Stimulated activated CD4-positive, alpha-beta T cell treated with anti-CD3 and anti-CD28 coated beads, Interleukin-2, amount 100 ng/mL, for 4 hours (primary cell): ENCODE measurements at places on chromosomes 4 and X.

DNA sequence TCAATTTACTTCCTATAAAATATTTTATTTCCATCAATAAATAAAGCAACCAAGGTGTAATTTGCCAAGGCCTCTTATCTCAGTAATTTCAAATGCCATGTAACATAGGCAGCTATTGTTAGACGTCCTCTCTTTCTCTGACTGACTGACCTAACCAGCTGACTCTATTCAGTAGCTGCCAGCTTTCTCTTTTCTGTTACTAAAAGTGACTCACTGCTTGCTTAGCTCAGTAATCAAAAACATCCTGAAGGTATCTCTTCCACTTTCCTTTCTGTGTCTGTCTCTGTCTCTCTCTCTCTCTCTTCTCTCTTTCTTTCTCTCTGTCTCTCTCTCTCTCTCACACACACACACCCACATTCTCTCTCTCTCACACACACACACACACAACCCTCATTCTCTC lies 134.2 kb downstream of the SPOCK3 start:
- DNase-seq, result no peak

GRCh38 chrX:21756785-21757529 lies 959 bp downstream of the SMPX start:
- no peak for DNase-seq

DNA sequence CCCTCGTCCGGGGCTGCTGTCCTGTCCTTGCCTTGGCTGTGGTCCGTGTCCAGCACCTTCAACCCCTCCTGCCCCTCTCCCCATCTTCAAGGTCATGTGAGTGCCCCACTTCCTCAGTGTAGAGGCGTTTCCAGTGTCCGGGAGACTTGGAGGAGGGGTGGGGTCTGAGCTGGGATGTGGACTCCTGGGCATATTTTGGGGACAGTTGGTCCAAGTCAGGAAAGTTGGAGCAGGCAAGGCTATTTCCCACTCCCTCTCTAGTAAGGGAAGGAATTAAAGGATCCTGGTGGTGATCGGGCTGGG lies 3.0 kb downstream of the PCGF3 start:
- no peak for DNase-seq

DNA sequence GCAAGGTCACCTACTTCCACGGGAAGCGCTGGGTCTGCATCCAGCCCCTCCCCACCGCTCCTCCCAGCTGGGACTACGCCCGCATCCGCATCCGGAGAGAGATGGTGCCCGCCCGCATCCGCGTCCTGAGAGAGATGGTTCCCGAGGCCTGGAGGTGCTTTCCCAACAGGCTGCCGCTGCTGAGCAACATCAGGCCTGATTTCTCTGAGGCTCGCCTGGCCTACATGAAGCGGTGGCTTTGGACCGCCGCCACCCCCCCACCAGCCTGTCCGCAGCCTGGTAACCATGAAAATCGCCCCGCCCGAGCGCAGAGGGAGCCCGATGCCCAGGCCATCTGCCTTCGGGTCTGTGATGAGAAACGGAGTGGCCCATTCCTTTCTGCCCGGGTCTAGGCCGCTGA lies 18.1 kb downstream of the CLTRN start:
- no peak for DNase-seq

DNA sequence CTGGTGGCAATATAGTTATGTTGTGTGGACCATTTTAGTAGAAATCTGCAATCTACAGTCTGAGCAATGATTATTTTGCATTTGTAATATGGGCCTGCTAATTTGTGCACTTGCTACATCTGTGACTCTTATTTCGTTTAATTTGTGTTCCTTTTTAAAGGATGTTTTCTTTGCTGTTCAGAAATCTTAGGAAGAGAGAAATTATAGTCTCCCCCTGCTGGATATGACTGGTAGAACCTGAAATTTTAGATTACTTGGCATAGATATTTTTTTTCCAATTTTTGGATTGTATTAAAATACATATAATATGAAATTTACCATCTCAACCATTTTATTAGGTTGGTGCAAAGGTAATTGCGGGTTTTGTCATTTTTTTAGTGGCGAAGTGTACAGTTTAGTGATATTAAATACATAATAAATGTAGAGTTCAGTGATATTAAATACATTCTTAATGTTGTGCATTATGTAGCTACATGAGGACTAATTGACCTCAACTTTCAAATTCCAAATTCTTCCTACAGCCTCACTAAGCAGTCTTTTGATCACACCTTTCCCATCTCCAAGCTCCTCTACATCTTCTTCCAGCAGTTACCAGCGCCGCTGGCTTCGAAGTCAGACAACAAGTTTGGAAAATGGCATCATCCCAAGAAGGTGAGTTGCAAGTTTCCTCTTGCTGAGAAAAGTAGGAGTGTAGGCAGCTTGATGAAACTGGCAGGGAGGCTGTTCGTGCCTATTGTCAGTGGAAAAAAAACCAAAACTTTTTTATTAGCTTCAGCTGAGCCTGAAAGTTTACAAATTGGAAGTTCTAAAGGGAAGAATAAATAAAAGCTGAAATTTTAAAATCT lies 82.2 kb downstream of the FNIP2 start:
- DNase-seq, result no peak

DNA sequence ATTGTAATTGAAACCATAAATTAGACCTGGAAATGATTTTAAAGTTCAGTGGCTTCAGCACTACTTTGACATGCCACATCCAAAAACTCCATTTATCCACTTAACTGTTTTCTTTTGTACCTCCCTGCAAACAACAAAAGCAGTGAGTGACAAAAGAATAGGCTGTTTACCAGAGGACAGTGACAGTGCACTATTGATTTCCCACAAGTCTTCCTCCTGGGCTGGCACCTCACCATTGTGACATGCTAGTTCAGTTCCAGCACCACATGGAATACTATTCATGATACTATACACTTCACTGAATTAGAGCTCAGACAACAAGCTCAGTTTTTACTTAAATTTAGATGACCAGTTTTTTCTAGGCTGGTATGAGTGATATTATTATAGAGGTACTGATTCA lies 29.3 kb downstream of the MOSPD2 start:
- DNase-seq, result no peak

- peak; percentile 26 for DNase-seq
These were observed 47.8 kb upstream of the HSD17B10 start for GRCh38 chrX:53481816-53482465.

GRCh38 chr4:141711211-141711610 lies 74.8 kb downstream of the IL15 start:
- DNase-seq, result no peak

DNA sequence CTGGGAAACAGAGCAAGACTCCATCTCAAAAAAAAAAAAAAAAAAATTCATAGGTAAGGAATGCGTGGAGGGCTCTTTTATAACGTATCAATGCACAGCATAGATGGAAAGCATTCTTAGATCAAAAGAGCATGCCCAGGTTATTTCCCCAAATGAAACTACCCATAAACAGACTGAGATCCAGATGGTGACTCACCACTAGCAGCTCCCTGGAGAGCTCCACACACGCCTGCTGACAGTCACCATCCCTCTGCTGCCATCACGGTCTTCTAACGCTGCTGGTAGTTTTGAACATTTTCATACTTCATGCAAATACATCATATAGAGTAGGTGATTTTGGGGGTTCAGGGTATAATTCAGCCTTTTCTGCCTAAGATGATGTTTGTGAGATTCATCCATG lies 136.9 kb downstream of the ASMT start:
- no peak for DNase-seq

DNA sequence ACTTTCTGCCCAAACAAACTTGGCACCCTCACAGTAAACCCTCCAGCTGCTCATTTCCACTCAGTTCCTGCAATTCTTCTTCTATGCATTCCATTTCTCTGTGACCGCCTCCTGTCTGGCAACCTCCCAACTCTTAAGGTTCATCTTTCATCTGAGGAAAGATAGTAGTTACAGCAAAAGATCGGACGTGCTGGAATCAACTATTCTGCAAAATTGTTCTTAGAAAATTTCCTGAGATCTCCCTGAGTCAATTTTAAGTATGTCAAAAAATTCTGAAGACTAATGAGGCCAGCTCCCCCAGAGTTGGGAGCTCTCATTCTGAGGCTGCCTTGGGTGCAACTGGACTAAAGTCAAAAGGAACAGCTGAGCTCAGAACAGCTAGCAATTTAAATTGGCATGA lies 1026.0 kb downstream of the ADGRL3 start:
- no peak for DNase-seq

DNA sequence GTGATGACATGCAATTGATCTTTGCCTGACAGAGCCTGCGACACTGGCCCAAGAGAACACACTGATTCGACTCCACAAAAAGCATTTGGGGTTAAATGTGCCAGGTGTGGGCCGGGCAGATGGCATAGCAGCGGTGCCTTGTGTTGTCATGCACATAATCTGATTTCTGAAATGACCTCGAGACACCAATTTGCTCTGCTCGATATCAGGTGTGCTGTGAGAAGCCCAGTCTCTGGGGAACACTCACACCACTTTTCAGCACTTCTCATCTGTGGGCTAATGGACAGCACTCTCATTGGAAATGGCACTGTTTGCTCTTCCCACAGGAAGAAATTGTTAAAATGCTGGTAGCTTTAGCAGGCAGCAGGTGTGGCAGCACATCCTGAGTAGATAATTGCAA lies 738.3 kb upstream of the TENM3 start:
- DNase-seq, result no peak

DNA sequence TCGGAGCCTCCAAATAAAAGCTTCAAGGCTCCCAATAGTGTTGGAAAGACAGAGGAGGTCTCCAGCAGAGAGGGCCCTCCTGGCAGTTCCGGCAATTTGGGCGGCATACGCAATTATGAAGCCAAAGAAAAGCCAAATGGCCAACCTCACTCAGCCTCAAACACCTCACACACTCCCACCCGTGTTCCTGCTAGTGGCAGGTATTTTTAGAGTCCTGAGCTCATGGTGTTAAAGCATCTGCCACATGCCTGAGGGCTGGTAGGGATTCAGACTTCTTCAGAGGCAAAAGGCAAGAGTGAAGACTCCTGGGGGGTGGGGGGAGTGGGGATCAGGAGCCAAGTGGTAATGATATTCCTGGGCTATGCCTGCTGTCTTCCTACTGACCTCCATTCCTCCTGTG lies 7.4 kb downstream of the RAB33A start:
- DNase-seq, result no peak

DNA sequence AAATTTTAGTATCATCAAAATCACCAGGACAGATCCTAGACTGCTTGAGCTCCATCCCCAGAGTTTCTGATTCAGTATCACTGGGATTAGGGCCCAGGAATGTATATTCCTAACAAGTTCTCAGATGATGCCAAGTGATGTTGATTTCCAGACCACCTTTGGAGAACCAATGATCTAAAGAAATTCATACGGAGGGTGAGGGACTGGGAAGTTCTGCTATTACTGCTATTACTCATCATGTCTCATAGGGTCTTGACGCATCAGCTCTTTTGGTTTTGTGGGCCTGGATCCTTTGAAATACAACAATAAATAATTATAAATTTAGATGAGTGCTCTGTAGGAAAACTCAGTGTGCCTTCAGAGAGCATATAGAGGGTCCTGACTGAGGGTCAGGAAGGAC lies 59.8 kb upstream of the LGI2 start:
- no peak for DNase-seq

GRCh38 chrX:94524867-94525266 lies 850.9 kb downstream of the FAM133A start:
- DNase-seq, result no peak

- DNase-seq, result no peak
These were observed 24.4 kb upstream of the CCNI start for GRCh38 chr4:77100234-77100633.

GRCh38 chrX:103565752-103566151 lies 19.6 kb upstream of the TCEAL4 start:
- no peak for DNase-seq
